Stimulated activated CD4-positive, alpha-beta T cell treated with anti-CD3 and anti-CD28 coated beads, Interleukin-2, amount 100 ng/mL, for 48 hours (primary cell): ENCODE measurements at places on chromosomes 4 and X.

GRCh38 chr4:20463176-20463430, 211.4 kb downstream of the SLIT2 start:
- DNase-seq, result no peak

DNA sequence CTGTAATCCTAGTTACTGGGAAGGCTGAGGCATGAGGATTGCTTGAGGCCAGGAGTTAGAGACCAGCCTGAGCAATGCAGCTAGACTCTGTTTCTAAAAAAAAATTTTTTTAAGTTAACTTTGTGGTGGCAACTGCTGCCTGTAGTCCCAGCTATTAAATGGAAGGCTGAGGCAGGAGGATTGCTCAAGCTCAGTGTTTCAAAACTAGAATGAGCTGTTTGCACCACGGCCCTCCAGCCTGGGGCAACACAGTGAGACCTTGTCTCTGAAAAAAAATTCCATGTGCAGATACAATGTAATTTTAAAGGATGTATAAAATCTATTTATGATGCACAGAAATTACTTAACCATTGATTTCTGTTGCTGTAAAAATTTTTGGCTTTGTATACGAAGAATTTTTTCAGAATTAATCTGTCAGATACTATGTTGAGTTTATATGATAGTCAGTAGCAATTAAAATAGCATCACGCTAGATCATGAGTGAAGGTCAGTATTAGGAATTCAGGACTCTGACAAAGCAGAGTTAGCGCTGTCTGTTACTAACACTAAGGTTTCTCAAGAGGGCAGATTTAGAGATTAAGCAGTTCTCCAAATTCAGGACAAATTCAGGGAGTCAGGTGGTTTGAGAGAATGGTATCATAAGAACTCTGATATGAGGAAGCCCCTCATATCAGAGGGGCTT, 8.3 kb upstream of the AGA start:
- DNase-seq, result no peak

DNA sequence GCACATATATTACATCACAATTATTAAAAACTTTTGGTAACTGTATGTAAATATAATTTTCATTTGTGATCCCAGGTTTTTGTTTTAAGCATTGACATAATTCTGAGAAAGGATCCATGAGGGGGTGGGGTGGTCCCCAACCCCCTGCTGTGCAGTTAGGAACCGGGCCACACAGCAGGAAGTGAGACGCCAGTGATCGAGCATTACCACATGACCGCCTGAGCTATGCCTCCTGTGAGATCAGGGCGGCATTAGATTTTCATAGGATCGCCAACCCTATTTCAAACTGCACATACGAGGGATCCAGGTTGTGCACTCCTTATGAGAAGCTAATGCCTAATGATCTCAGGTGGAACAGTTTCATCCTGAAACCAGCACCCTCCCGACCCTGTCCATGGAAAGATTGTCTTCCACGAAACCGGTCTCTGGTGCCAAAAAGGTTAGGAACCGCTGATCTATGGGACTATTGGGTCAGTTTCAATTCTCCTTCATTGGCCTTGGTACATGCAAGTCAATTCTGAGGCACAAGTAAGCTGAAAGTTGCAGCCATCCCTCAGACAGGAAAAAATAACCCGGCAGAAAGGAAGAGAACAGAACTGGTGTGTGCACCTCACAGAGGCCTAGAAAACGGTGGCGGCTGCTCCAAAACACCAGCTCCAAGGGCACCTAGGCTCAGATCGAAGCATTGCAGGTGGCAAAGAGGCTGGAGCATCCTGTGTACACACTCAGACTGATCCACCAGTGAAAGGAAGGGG, 7.0 kb upstream of the TMSB4X start:
- DNase-seq, result no peak

GRCh38 chrX:10828640-10829039, 208.3 kb upstream of the MID1 start:
- DNase-seq, result no peak

- DNase-seq, result no peak
Observed at GRCh38 chr4:157043131-157043530, 32.8 kb upstream of the GLRB start.

DNA sequence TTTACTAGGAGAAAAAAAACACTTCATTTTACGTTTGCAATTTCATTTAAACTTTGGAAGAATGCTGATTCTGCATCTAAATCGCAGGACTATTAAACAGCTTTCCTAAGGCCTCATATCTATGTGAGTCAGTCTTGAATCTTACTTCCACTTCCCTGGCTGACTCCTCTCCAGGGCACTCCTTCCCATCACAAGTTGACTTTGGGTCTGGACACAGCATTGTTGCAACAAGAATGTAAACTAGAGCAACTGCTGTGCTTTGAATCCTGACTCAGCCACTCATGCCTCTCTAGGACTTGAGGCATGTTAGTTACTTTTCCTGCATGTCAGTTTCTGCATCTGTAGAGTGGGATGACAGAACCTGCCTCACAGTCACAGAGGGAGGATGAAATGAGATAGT, 413.8 kb downstream of the FAT4 start:
- no peak for DNase-seq

DNA sequence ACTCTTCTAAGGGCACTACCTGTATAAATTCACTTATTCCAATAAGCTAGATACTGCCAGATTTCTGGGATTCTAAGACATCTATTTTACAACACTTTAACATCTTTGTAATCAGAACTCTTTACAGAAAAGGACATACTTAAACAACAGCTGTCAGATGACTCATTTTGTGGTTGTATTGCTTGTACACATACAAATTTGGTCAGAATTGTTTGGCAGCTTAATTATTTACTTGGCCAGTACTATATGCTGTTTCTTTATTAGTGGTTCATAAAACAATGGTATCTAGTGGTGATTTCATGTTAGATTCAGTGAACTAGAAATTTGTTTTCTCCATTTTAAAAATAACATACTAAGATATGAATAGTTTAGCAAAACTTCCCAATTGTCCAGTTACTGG, 27.2 kb downstream of the PALLD start:
- DNase-seq, result no peak

GRCh38 chrX:69068301-69069085, 96.8 kb downstream of the PJA1 start:
- no peak for DNase-seq

- no peak for DNase-seq
Observed at GRCh38 chr4:100248476-100248875, 58.2 kb upstream of the DDIT4L start.

DNA sequence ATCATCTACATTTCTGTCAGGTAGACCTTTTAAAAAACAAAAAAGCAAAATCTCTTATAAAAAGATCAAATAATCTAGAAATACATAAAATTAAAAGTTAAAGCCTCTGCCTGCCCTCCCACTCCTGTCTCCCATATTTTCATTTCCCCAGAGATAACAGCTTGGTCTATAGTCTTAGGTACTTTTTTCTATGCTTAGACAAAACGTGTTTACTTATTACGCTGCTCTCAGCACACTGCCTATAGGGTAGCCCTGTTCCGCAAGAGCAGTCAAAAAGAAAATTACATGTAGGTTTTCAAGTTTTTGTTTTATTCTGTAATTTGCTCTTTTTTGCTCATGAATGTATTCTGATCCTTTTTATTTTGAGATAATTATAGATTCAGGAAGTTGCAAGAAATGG, 73.3 kb downstream of the TAF1 start:
- no peak for DNase-seq

- no peak for DNase-seq
Observed at GRCh38 chr4:132792310-132792709, 356.8 kb upstream of the PCDH10 start.

- no peak for DNase-seq
Observed at GRCh38 chrX:97636473-97637140, 752.9 kb downstream of the RPA4 start.

GRCh38 chr4:105536601-105537000, 15.8 kb upstream of the ARHGEF38 start:
- DNase-seq, result no peak

- no peak for DNase-seq
Observed at GRCh38 chr4:150236626-150237025, 158.4 kb downstream of the DCLK2 start.

DNA sequence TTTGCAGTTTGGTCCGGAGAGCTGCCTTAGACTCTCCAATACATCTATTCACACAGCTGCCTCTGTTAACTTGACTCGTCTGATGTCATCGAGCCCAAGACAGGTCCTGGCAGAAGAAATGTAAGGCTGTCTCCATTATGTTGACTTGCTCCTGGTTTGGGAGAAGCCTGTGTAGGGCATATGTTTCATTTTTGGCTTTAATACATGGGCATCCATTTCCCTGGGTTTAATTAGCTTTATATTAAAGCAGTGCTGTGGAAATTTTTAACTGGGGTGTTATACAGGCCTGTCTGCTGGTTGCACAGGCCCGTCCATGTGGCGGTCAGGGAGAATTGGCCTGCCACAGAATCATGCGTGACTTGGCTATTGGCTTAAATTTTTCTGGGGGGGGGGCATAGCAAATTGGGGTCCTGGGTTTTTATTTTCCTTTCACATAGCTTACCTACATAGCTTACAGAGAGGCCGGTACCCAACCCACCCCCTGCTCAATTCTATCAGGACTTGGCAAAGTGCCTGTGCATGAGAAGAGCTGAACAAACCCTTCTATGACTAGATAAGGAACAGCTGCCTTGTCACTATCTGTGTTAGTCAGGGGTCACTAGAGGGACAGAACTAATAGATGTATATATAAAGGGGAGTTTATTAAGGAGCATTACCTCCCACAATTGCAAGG, 123.5 kb upstream of the WDR1 start:
- DNase-seq, result no peak

DNA sequence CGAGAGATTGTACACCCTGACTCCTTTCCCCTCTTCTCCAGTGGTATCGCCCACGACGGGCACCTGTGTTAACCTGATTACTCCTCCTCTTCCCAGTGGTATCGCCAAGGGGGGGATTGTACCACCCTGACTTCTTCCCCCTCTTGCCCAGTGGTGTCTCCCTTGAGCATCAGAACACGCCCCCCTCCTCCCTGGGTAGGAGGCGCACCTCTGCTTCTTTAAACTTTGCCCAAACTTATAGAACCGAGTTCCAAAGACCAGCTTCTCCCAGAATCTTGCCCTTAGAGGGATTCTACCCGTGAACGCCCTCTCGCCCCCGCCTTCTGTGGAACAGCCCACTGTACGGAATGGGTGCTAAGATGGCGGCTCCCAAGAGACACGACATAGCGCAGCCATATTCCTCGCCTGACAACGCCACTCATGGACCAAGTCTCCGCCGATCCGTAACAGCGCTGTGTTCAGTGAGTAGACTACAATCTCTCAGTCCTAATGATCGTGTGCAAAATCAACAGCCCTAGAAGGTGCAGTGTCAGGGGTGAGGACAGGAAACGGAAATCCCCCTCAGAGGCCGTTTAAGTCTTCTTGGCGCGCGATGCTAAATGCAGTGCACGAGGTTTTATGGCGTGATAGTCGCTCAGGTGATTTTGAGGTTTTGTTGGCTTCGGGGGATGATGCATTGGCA, 4.2 kb upstream of the ZNF157 start:
- DNase-seq, result peak; percentile 52

DNA sequence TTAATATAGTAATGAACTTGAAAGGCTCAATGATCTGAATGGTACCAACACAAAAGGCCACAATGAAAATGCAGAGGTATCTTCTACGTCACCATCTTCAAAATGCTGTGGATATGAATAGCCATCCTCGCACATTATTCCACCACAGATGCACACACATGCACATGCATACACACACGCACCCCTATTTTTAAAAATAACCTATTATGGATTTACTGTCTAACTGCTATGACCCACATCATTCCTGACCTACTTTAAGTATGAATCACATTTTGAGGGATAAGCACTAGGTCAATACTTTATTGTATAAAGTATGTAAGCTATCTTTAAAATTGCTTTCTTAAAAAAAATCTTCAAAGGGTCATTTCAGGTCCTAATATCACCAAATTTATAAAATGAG, 24.4 kb upstream of the CORIN start:
- DNase-seq, result no peak

DNA sequence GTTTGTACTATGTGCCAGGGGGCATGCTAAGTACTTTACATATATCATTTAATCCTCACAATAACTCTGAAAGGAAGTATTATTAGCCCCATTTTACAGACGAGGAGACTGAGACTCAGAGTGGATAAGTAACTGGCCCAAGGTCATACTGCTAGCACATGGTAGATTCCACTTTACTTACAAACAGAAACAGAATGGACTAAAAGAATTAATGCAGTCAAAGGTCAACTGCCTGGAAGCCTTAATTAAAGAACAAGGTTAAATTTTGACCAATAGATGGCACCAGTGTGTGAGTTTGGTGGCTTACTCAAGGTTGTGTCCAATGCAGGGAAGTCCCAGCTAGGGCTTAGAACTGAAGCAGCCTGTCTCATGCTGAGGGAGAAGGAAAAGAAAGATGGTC, 4.7 kb downstream of the RIPPLY1 start:
- DNase-seq, result no peak

DNA sequence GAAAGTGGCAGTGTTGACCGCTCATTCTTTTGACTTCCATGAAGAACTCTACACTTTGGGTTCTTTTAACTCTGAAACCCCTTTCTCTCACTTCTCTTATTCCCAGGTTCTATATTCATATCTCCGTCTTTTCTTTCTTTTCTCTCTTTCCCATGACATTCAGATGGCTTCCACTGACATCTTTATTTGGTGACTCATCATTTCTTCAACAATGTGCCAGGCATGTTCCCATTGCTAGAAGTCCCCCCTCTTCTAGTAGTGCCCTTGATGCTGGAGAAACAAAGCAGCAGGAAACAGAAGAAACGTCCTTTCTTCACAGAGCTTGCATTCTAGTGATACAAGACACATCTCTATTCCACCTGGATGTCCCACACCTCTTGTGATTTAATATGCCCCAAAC, 33.3 kb downstream of the PKD2 start:
- no peak for DNase-seq

GRCh38 chr4:45944000-45944399, 179.9 kb downstream of the GABRG1 start:
- DNase-seq, result no peak

GRCh38 chr4:140246216-140246615, 92.2 kb upstream of the MAML3 start:
- no peak for DNase-seq

DNA sequence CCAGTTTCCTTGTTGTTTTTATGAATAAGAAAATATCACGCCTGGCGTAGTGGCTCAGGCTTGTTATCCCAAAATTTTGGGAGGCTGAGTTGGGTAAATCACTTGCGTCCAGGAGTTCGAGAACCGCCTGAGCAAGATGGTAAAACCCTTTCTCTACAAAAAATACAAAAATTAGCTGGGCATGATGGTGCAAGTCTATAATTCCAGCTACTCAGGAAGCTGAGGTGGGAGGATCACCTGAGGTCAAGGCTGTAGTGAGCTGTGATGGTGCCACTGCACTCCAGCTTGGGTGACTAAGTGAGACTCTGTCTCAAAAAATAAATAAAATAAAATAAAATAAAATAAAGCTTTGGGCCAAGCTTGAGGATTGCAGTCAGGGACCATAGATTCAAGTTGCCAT, 827.2 kb downstream of the FSTL5 start:
- DNase-seq, result no peak

GRCh38 chr4:3017504-3017903, 54.1 kb downstream of the GRK4 start:
- no peak for DNase-seq

GRCh38 chr4:1644891-1645657, 39.0 kb downstream of the FAM53A start:
- no peak for DNase-seq

GRCh38 chr4:122150931-122151330, 1.2 kb upstream of the BLTP1 start:
- DNase-seq, result no peak

GRCh38 chr4:161336016-161336530, 827.7 kb downstream of the FSTL5 start:
- DNase-seq, result no peak

- DNase-seq, result no peak
Observed at GRCh38 chr4:152126238-152126637, 365.4 kb upstream of the GATB start.

- DNase-seq, result no peak
Observed at GRCh38 chr4:169716677-169717076, 41.1 kb downstream of the HPF1 start.
